ENCODE measurements at places on chromosomes 11 and 22. TPM values are rescaled to one million over a fixed set of nuclear protein-coding genes. Genes with fewer than 3 reads are reported as not detected.

Gene CD3G
- not detected for polyA plus RNA-seq

Gene MOV10L1
- polyA plus RNA-seq: 4.6 TPM

Gene SCUBE1
- not detected for polyA plus RNA-seq

Gene TAF6L
- 8.9 TPM for polyA plus RNA-seq

Gene SLC22A8
- polyA plus RNA-seq: not detected

Gene WT1
- polyA plus RNA-seq: not detected

Gene SLC22A9
- polyA plus RNA-seq: not detected

Gene LAYN
- polyA plus RNA-seq: 110 TPM

Gene CEP126
- 3.7 TPM for polyA plus RNA-seq

DNA sequence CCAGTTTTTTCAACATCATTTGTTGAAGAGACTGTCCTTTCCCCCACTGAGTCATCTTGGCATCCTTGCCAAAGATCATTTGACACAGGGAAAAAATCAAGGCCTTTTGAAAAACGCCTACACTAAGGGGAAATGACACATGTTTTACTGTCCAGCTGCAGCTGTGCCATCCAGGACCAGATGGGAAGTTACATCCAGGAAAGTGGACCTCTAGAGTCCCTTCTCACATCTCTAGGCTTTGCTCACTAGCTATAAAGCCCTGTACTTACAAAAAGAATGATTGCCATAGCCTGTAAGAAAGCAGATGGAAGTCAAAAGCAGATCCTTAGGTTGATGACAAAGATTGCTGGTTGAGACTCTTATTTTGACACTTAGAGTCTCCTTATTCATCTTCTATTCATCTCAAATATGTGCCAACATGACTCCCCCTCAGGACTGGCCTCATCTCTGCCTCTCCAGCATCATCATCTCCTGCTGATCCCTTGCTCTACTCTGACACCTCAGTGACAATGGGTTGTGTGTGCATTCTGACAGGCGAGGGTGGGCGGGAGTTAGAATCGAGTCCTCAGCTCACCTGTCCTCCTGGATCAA, 22.8 kb downstream of the OSBP2 start:
- peak; percentile 24 for DNase-seq

GRCh38 chr11:61575886-61576861, 4.7 kb downstream of the SYT7 start:
- DNase-seq: no peak

- DNase-seq: no peak
Observed at GRCh38 chr11:105448703-105449079, 161.2 kb upstream of the GRIA4 start.

DNA sequence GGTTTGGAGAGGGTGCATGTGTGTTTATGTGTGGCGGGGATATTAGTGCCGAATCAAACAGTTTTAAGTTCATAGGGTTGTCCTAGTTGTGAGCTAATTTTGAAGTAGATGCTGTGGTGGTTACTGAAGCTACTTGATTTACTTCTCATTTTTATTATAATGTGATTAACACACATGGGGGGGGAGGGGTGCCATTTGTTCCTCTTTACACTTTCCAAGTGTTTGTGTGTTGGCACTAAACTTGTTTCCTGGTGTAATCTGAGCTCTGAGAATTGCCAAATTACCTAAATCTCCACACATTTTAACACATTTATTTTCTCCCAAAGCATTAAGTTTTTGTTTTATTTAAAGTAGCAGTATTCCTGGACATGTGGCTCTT, 60.1 kb downstream of the ZNRF3 start:
- no peak for DNase-seq

- DNase-seq: no peak
Observed at GRCh38 chr11:35376613-35377012, 42.7 kb downstream of the SLC1A2 start.

GRCh38 chr22:26471522-26471921, 12.1 kb downstream of the HPS4 start:
- DNase-seq: peak; percentile 27

Measured in AG04450 (cell line).